AG09319 (cell line): ENCODE measurements at places on chromosomes 6 and 20.

DNA sequence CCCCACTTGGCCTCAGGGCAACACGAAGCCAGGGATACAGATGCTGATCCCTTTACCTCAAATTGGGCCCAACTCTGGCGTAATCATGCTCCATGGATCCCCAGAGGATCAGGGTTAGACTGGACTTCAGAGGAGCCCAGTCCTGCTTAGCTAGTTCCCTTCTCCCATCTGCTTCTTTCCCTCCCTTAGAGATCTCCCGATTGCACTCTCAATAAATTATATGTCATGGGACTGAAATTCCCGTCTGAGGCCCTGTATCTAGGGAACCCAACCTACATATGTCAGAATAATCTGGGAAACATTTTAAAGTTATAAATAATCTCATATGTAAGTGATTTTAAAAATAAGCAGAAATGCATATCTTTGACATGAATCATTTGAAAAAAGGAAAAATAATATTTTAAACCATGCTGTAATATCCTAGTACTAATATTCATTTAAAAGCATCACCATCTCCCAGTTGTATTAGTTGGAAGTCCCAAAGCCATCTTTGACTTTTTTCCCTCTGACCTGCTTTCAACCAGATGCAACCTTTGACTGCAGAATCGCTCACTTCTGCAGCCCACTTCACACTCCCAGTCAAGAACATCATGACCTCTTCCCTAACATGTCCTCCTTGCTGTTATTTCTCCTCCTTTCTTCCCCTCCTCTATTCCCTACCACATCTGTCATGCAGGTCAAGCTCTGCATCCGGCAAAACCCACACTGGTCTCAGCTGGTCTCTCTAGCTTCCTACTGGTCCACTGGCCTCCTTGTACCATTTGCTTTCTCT, 393.6 kb downstream of the BTBD3 start:
- no peak for DNase-seq

DNA sequence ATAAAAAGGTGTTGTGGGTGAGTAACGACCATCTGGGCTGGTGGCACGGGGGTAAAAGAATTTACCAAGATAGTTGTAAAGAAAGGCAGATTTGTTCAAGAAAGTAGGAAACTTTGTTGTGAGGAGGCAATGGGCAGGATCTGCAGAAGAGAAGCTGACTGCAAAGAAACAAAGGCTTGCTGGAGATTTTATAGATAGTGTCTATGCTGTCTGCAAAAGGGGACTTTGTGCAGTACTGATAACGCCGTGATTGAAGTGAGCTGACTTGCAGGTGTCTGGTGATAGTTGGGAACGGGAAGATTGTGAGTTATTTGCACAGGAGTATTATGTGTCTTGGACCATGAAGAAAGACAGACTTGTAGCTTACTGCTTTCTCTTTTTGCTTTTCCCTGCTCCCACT, 36.8 kb upstream of the GSTA3 start:
- DNase-seq: no peak

DNA sequence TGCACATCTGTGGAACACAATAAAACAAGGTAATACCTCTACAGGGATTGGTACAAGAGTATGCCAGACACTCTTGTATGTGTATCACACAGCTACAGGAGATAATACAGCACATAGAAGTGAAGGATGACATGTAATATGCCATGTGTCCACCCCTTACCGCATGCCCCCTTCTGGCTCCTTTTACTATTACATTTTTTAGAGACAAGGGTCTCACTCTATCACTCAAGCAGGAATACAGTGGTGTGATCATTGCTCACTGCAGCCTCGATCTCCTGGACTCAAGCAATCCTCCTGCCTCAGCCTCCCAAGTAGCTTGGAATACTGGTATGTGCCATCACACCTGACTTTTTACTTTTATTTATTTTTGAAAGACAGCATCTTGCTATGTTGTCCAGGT, 4.2 kb upstream of the NCR3 start:
- DNase-seq: no peak

DNA sequence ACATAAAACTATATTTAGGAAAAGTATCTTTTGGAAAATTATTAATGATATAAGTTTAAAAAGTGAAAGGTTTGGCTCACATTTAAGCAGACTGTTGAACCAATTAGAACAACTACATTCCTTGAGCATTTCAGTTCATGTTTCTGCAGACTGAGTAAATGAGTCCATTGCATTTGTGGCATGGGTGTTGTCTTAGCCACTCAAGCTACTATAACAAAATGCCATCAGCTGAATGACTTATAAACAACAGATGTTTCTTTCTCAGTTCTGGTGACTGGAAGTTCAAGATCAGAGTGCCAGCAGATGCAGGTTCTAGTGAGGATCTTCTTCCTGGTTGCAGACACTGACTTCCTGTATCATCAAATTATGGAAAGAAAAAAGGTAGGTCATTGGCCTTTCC, 67.1 kb upstream of the SLC2A12 start:
- no peak for DNase-seq

DNA sequence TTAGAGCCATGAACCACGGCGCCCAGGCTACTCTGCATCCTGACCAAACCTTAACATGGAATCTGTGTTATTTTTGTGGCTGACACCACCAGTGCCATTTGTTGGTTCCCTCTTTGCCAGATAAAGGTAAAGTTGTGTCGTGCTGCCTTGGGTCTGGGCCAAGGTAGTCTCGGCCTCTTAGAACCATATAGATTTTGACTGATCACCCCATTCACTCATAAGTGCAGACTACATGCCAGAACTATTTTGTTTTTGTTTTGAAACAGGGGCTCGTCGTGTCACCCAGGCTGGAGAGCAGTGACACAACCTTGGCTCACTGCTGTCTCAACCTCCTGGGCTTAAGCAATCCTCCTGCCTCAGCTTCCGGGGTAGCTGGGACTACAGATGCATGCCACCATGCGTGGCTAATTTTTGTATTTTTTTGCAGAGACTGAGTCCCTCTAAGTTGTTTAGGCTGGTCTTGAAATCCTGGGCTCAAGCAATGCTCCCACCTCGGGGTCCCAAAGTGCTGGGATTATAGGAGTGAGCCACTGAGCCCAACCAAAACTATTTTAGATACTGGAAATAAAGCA, 19.2 kb upstream of the RIPOR3 start:
- DNase-seq: no peak

DNA sequence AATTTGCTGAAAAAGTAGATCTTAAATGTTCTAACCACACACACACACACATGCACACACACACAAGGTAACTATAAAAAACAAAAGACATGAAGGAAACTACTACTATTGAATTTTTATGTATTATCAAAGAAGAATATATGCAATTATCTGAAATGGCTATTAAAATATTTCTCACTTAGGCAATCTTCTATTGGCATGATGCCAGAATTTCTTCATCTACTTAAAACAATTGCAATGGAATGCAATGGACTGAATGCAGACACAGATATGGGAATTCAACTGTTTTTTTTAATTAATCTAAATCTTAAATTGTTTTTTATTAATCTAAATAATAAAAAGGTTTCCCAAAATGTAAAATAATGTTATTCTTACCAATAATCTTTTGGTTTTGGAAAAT, 152.6 kb upstream of the SMLR1 start:
- DNase-seq: no peak

- no peak for DNase-seq
Observed at GRCh38 chr6:80608881-80609280, 502.4 kb downstream of the BCKDHB start.

DNA sequence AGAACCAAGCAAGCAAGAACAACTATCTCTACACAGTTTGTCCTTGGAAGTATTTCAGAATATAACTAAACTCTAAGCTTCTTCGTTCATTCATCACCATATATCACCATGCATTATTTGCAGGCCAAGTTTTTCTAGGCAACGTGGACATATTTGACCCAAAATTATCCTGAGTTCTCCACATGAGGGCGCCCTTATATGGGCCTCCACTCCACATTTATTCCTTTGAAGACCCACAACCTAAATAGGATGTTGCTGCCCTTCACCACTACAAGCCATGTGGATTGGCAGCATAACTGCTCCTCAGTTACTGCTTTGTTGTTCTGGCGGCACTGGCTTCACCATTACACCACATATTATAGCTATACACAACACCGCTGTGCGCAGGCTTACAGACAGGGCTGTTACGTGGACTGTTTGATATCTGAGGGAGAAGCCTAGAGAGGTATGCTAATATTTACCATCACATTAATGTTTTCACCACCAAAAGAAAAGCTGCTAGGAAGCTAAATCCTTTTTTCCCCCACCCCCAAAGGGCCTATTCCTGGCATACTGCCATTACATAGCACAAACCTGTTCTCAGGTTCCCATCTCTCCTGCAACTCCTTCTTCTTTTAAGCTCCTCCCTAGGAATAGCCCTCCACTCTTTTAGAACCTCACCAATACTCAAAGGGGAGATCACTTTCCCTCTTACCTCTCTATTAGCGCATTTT, 411.7 kb downstream of the C6orf118 start:
- DNase-seq: no peak

DNA sequence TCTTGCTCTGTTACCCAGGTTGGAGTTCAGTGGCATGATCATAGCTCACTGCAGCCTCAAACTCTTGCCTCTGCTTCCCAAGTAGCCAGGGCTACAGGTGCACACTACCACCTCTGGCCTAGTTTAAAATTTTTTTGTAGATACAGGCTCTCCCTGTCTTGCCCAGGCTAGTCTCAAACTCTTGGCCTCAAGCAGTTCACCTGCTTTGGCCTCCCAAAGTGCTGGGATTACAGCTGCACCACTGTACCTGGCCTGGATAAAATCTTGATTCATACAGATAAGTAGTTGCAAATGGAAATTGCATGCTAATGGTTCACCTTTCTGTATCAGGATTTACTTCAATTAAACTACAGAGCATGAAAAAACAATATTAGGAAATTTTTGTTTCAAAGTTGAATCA, 4.2 kb downstream of the CD2AP start:
- no peak for DNase-seq

DNA sequence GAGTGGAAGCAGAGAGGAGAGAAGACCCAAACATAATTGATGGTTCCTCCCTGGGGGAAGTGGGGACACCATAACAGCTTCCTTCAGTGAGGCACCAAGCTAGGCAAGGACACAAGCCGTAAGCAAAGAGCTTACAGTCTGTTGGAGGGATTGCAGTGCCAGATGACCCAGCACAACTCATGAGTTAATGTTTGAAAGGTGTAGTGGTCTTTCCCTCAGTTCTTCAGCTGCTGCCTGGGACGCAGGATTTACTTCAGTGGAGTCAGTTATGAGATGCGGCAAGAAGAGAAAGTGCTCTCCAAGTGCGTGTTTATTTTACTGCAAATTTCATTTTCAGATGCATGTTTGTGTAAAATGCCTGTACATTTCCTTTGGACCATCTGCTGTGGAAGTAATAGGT, 38.7 kb upstream of the SLC17A4 start:
- no peak for DNase-seq

GRCh38 chr6:140828856-140829255, 1303.9 kb upstream of the GJE1 start:
- no peak for DNase-seq

GRCh38 chr20:13285408-13285807, 64.3 kb downstream of the ISM1 start:
- DNase-seq: no peak

DNA sequence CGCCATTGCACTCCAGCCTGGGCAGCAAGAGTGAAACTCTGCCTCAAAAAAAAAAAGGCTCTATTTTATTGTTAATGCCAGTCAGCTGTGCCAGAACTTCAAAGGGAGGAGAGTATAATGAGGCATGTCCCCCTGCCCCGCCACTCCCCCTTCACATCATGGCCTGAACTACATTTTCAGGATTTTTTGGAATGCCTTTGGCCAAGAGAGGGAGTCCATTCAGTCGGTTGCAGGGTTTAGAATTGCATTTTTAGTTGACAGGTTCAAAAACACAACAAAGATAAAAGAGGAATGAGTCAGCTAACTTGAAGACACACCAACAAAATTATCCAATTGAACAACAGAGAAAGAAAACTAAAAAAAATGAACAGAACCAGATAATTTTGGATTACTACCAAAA, 59.1 kb downstream of the CEP43 start:
- DNase-seq: peak; percentile 1

DNA sequence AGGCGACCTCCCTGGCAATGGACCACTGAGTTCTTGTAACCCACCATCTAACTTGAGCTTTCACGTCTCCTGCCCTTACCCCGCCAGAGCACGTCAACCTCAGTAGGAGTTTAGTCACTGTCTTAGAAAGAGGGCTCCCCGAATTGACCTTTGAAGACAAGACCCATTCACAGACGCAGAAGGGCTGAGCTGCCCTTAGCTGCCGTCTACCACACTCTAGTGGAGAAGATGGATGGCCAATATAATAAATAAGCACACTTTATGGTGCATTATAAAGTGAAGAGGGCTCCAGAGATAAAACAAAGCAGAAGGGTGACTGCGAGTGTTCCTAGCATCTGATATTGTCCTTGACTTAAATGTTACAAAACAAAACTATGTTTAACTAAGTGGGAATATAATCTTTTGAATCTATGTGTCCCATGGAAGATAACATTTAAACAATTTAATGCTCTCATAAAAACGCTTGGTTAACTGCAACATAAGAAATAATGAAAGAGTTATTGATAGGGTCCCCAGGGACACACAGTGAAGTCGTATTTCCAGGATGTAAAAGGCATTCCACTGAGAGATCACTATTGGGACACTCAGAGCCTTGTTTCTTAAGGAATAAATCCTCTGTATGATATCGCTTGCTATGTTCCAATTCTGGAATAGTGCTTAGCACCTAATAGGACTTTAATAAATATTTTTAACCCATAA, 261.1 kb downstream of the THBS2 start:
- DNase-seq: no peak

DNA sequence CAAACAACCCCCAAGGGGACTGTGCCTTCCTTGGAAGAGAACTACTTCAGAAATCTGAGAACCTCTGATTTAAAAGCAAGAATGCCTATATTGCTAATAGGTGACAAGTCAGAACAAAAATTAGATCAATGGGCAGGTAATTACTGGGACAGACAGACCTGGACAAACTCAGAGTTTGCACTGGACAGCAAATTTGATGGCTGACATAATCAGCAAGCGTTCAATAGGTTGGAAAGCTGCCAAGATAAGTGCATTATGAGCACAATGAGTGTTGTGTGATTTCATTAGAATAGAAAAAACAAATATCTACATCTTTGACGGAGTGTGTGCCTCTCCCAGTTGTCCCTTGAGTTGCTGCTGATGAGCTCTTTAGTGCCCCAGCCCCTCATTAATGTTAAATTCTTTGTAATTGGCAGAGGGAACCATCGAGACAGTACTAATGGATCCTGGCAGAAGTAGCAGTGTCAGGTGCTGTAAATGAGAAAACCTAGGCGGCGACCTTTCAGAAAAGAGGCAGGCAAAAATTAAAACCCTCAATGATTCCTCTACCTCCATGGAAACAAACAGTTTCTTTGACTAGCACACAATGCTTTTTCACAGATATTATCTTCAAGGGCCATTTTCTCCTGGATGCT, 116.5 kb upstream of the COL21A1 start:
- DNase-seq: no peak

DNA sequence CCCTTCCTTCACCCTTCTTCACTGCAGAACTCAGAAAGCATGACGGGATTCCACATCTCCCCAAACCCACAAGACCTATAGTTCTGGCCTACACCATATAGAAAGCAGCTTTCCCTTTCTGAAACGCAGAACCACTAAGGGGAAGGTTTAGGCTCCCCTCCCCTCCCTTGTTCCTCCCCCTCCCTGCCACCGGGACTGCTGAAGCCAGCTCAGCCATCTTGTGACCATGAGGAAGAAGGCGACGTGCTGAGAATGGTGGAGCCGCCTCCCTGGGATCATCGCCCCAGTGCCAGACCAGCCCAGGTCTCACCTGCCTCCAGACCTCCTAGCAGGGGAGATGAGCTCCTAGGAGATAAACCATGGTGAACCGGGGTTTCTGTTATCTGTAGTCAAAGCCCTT, 19.6 kb downstream of the SERPINB6 start:
- DNase-seq: no peak

GRCh38 chr6:167420858-167421766, 96.2 kb downstream of the TTLL2 start:
- DNase-seq: no peak

GRCh38 chr6:127463056-127463455, 3.9 kb upstream of the KIAA0408 start:
- DNase-seq: no peak
